ENCODE measurements at places on chromosomes 2 and 18. TPM values are rescaled to one million over a fixed set of nuclear protein-coding genes. Genes with fewer than 3 reads are reported as not detected.

LRP1B gene
- not detected for total RNA-seq

DNA sequence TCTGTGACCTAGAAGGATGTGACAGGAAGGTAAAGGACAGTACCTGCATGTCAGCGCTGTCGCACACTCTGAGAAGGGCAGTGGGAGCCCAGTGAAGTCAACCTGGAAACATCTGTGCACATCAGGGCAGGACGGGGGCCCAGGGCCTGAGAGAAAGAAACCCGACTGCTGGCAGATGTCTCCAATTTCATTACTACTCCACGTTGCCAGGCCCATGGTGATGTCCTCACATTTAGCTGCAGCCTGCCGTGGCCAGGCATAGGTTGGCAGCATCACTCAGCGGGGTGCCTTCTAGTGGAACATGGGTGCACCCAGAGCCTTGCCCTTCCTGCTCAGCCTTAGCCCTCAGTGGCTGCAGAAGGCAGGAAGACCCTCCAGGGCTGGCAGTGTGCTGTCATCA is 72.3 kb upstream of the FOSL2 start:
- no peak for DNase-seq

NPPC gene
- 1.1 TPM for total RNA-seq

NAT8 gene
- total RNA-seq = not detected

Data from activated T-cell treated with anti-CD3 and anti-CD28 coated beads, Interleukin-2, amount 50 U/mL, for 72 hours (primary cell).